Stimulated activated CD4-positive, alpha-beta T cell treated with anti-CD3 and anti-CD28 coated beads, Interleukin-12 subunit alpha, Interleukin-12 subunit beta, amount 100 ng/mL, for 4 hours (primary cell): ENCODE measurements at places on chromosomes 13 and 19.

DNA sequence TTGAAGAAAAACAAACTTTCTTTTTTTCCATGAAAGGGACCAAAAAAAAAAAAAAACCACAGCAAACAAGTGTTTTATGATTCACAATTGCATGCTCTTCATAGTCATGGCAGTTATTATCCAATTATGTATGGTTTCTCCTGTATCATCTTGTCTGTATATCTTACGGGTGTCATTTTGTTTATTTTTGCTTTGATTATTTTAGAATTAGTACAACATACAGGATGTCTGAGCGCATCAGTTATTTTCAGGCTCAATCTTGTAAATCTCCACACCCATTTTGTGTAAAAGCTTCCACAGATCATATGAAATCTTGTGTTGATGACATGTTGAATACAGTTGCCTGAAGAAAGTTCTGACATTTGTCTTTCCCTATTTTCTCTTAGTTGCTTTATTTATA, 280.3 kb downstream of the KLF5 start:
- DNase-seq = no peak

DNA sequence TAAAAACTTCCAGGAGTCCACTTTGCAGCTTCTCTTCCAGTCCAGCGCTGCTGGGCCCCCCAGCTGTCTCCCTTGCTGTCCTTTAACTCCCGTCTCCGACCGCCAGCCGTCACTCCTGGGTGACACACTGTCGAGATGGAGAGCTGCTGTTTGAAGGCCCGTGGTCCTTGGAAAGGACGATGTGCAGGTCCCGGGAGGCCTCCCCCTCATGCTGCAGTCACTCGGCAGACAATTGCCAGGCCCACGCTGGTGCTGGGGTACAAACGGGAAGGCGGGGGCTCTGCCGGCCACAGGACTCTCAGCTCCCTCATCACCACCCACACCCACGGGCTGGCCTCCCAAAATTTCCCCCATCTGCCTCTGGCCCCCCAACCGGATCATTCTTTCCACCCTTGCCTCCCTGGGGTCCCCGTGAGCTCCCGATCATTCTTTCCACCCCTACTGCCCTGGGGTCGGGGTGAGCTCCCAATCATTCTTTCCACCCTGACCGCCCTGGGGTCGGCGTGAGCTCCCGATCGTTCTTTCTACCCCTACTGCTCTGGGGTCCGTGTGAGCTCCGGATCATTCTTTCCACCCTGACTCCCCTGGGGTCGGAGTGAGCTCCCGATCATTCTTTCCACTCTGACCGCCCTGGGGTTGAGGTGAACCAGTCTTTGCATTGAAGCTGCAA, 16.0 kb upstream of the ZNF554 start:
- no peak for DNase-seq

GRCh38 chr19:9793071-9793591, 24.6 kb upstream of the ZNF846 start:
- DNase-seq = peak; percentile 54

- no peak for DNase-seq
Measured at GRCh38 chr19:38228005-38228377, 4.0 kb upstream of the DPF1 start.

DNA sequence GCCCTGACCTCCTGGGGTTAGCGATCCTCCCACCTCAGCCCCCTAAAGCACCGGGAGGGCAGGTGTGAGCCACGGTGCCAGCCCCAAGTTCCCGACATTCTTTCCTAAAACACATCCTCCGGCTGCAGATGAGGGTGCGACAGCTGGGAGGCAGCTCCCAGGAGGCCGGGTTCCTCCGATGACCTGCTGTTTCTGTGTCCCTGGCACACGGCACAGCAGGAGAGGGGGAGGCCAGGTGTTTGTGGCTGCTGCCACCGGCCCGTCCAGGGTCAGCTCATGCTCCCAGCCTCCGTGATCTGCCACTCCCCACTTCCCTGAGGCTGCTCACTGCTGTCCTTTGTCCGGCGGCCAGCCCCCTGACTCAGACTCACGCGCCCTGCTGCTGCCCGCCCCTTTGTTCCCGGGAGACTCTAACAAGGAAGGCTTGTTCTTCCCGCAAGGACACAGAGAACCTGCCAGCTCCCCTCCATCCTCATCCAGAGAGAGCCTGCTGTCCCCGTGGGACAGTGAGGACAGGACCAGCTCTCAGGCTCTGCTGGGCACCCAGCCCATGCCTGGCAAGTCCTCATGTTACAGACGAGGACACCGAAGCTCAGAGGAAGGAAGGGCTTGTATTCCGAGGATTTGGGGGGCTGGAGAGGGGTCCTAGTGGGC, 10.6 kb upstream of the MADCAM1 start:
- no peak for DNase-seq

- no peak for DNase-seq
Measured at GRCh38 chr13:93955904-93956303, 523.6 kb downstream of the DCT start.

DNA sequence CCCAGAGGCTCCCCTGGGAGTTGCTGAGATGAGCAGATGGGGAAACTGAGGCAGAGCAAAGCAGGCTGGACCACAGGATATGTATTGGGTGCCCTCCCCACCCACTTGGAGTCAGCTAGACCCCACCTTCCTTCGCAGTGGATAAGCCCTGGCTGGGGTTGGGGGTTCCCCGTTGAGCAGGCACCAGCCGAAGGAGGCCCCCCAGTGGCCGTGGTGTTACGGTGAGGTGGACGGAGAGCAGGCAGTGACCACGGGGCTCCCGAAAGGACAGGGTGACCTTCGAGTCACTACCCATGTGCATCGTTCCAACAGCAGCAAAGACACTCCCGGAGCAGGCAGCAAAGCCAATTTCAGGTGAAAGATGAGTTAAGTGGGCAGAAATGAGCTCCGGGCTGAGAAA, 62.4 kb upstream of the ADGRE5 start:
- DNase-seq = no peak

- no peak for DNase-seq
Measured at GRCh38 chr13:91891141-91891540, 492.7 kb downstream of the GPC5 start.

GRCh38 chr13:113905018-113905417, 41.1 kb upstream of the GAS6 start:
- DNase-seq = no peak

DNA sequence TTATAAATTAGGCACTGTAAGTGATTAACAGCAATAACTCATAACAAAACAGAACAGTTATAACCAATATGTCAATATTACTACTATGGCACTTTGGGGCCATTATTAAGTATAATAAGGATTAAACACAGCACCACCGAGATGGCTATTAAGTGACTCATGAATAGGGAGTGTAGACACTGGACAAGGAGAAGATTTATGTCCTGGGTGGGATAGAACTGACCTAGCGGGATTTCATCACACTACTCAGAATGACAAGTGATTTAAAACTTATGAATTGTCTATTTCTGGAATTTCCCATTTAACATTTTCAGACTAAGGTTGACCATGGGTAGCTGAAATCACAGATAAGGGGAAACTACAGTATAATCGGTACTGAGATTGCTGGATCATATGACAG, 79.0 kb upstream of the SLC7A1 start:
- no peak for DNase-seq

DNA sequence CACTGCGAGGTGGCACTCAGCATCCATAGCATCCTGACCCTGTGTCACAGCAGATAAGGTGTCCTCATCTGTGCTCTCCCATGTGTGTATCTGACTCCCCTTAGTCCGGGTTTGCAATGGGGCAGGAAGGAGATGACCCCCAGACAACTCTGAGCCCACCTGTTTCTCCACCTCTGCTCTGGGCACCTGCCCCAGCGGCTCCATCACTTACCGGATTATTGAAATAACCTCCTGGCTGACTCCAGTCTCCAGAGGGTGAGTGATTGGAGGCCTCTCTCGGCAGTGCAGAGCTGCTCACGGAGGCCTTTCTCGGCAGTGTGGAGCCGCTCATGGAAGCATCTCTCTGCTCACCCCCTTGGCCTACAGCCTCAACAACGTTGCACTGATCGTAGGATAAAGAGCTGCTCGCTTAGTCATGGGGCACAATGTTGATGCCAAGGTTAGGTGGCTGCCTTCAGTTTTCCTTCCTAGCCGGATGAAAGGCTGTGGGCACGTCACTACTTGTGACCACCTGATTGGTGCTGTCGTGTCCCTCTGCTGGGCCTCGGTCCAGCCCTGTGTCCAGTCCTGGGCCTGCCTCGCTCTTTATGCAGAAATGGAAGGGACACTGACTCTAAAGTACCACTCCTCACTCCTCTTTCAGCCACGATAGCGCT, 67.6 kb downstream of the TEX29 start:
- DNase-seq = no peak

DNA sequence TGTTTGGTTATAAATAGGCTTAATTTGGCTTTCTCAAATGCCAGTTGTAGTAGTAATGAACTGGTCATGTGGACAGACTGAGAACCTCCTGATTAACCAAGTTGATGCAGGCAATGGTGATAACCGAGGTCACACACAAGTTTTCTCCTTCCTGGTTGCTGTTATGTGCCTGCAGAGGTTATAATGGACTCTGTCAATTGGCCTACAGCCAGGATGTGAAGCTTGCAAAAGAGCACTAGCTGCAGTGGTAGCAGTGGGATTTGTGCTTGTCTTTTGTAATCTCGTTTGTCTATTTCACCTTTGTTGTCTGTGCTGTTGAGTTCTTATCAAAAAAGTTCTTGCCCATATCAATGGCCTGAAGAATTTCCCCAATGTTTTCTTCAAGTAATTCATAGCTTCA, 20.6 kb downstream of the OR10H3 start:
- DNase-seq = no peak

- no peak for DNase-seq
Measured at GRCh38 chr19:9862938-9863337, 27.8 kb downstream of the PIN1 start.

DNA sequence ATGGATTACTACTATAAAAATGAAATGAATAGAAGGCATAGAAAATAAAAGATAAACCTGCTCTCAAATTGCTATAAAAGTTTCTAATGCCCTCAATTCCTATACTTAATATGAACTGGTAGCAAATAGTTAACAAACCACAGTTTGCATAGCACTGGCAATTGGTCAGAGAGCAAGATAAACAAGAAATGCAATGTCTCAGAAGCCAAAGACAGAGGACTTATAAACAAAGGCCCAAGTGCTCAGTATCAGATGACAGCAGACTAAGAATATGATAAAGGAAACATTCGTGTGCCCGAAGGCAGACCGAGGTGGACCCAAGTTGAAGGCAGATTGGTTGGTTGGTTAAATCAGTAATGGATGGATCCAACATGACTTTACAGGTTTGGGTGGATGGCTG, 50.6 kb downstream of the IPO5 start:
- no peak for DNase-seq

DNA sequence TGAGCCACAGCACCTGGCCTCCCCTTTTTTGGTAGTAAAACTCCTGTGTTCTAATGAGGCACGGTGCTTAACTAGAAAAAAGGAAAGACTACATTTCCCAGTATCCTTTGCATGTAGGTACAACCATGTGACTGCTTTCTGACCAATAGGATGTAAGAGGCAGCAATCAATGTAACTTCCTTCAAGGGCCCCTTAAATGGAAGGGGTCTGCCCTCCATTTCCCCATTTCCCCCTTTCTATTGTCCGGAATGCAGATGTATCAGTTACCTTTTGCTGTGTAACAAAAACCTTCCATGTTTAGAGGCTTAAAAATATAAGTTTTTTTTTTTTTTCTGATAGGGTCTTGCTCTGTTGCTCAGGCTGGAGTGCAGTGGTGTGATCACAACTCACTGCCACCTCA, 2.2 kb downstream of the GPR32 start:
- DNase-seq = no peak

DNA sequence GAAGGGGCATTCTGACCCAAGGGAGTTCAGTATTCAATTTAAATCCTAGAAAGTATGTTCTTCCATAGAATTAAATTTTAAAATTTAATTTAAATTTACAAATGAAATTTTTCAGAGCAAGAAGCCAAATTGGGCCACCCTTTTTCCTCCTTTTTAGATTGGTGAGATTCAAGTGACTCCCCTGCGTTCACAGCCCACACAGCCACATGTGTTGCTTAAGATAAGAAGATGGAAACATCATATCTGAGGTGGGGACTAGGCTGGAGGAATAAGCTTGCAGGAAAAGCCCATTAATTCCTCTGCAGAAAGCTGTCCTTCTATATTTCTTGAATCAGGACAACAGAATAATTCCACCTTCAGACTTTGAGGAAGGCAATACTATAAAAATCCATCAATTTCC, 392.7 kb upstream of the ZNF507 start:
- no peak for DNase-seq

DNA sequence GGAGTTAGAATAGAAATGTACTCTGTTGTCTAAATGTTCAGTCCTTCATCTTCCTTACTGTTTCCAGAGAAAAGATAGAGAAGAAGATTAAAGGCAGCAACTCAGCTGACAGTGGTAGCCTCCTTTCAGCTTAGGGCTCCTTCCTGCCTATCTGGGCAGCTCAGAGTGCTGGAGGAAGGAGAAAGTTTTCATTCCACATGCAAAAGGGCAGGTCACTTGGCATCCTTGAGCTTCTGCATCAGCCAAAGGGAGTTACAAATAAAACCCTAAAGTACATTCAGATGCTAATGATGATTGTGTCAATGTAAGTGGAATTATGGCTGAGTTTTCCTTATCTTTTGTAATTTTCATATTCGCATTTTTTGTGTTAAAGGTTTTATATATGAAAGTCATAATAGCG, 58.9 kb downstream of the ESD start:
- DNase-seq = no peak

- DNase-seq = no peak
Measured at GRCh38 chr19:31448221-31448657, 99.0 kb upstream of the TSHZ3 start.

GRCh38 chr19:9044449-9044848, 34.2 kb upstream of the MUC16 start:
- no peak for DNase-seq

DNA sequence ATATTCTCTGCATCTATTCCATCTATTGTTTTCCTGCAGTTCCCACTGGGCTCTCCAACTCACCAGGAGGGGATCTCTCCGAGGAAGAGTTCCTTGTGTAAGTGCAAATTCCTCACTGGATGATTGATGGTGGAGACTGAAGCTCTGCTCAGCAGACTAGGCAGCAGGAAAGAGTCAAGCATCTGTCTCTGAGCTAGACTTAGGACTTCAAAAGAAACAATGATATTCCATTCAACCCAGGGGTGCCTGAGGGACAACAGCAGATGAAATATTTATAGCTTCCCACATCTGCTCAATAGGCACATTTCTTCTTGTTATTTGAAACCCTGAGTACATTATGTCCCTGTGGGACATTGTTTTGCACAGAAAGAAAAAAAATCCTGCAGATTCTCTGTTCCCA, at the start of the genes OR7A5 and OR7C1:
OR7A5 (minus strand) TSS at position 175 of the 400 bp plus-strand sequence. CDS start 6,944 bp downstream, outside the sequence.
OR7C1 (minus strand) TSS at position 175 of the 400 bp plus-strand sequence. CDS start 35,049 bp downstream, outside the sequence.
- DNase-seq = no peak

DNA sequence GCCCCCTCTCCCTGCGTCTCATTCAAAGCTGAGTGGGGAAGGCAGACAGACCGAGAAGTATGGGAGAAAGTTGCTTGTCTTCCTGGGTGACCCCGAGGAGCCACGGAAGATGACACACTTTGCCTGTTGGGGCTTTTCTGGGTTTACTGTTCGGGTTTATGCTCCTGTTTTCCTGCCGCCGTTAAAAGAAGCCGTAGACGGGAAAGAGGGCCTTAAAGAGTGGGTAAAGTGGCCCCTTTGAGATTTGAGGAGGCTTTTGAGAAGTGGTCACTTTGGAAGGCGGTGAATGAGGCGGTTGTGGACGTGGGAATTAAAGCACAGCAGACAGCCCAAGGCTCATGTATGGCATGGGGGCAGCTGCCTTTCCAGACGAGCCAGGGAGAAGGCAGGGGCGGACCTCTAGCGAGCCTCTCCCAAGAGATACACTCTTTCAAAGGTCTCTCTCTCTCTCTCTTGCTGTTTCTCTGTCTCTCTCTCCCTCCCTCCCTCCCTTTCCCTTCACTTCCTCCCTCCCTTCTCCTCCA, 493 bp upstream of the LHFPL6 start:
- DNase-seq = no peak

- no peak for DNase-seq
Measured at GRCh38 chr19:45782820-45783785, 813 bp upstream of the DMPK start.
